ENCODE measurements at places on chromosomes 5 and 9.

- no peak for DNase-seq
Observed at GRCh38 chr9:87640385-87640795, 85.5 kb upstream of the CTSL start.

GRCh38 chr9:105396901-105397300 is 50.9 kb upstream of the FSD1L start:
- no peak for DNase-seq

DNA sequence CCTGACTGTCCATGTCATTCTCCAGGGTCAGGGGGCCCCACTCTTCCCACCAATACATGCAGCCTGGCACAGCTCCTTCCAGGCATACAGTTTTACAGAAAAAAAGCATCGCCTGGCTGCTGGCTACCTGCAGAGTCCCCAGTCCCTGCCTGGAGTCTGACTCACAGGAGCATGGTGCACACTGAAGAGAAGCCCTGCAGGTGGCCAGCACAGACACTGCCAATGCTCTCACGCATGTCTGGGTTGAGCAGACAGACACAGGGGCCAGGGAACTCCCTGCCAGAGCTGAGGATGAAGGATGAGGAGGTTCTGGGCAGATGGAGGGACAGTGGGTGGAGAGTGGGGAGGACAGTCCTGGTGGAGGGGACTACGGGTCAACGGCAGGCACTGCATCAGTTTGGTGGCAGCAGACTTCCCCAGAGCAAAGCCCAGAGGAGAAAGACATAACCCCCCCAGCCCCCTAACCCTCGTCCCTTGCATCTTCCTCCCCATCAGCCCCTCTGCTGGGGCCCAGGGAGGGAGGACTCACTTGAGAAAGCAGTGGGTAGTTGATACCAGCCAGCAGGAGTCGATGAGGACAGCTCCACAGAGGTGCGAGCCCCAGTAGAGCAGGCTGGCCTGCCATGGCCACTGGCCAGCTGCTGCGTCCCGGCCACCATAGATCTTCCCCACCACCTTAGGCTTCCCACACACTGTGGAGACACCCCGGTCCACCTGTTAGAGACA is 72.9 kb upstream of the SPTLC1 start:
- DNase-seq: no peak

DNA sequence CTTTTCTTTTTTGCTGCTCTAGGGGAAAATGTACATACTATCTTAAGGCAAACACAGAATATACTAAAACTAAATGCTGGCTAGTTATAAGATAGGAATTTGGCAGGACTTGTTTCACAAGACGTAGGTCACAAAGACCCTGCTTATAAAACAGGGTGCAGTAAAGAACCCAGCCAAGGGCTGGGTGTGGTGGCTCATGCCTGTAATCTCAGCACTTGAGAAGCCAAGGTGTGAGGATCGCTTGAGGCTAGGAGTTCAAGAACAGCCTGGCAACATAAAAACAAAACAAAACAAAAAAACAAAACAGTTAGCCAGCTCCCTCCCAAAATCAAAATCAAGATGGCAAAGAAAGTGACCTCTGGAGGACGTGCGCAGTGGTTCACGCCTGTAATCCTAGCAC is 49.5 kb upstream of the DENND4C start:
- no peak for DNase-seq

DNA sequence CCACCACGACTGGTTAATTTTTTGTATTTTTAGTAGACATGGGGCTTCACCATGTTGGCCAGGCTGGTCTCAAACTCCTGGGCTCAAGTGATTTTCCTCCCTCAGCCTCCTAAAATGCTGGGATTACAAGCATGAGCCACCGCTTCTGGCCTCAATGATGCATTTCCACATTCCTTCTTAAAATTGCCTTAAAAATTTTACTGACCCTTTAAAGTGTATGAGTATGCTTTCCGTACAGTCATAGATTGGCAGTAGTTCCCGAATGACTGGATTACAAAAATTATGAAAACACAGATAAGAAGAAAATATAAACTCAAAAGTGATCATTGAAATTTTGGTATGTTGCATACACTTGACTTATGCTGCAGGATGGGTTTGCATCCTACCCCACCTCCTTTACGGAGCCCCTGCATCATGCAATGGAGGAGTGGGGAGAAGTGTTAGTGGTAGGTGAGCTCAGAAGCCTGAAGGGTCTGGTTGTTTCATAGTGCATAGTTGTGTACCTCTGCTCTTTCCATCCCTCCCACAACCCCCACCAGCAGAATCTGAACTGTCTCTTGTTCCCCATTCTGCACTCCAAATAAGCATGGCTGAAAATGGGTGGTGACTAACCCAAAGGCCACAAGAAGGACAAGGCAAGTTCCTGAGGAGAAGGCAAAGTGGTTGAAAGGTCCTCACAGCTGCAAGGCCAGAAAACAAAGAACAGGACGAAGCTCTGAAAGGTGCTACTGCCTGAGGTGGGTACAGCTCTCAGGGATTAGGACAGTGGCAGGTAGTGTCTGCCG is 26.8 kb downstream of the ANKRD55 start:
- DNase-seq: no peak
